ENCODE measurements at places on chromosomes 11 and 22. TPM values are rescaled to one million over a fixed set of nuclear protein-coding genes. Genes with fewer than 3 reads are reported as not detected.

- DNase-seq: no peak
Observed at GRCh38 chr11:120184946-120185705, 25.7 kb upstream of the OAF start.

DNA sequence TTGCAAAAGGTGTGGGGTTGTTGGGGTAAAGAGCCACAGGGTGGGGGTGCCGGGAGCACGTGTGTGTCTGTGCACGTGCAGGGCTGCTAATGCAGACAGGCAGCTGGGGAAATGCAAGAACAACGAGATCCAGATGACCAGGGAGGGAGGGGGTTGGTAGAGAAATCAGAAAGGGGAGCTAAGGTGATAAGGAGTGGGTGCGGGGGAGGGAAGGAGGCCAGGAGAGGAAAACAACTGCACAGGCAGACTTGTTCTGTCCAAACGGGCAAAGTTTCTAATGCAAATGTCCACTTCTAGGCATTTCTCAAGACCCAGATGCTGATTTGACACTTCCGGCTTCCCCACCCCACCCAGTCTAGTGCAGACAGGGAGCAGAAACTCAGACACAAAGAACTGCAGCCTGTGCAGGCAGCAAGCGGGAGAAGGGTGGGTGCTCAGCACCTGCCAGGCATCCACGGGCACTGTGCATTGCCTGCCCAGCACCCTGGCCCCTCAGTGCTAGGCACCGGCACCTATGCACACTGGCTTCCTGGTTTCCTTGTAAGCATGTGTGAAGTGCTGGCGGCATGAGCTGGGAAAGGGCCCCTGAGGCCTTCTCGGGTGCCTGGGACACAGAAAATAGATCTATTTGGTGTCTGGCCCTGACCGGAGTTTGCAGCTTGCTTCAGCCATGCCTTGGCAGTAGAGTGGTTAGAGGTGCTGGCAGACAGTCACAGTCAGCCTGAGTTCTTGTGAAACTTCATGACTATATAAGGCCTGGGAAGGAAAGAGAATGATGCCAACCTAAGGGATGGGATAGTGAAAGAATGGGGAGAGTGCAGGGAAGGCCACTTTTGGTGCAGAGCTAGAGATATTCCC, 220.1 kb upstream of the SORL1-AS1 start:
- DNase-seq: no peak

DNA sequence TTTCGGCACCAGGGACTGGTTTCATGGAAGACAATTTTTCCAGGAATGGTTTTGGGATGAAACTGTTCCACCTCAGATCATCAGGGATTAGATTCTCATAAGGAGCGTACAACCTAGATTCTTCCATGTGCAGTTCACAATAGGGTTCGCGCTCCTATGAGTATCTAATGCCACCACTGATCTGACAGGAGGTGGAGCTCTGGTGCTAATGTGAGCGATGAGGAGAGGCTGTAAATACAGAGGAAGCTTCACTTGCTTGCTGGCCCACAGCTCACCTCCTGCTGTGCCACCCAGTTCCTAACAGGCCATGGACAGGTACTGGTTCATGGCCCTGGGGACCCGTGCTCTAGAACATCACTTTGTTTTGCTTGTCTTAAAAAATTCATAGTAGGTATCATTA, 41.8 kb upstream of the AMPD3 start:
- DNase-seq: peak; percentile 38

DNA sequence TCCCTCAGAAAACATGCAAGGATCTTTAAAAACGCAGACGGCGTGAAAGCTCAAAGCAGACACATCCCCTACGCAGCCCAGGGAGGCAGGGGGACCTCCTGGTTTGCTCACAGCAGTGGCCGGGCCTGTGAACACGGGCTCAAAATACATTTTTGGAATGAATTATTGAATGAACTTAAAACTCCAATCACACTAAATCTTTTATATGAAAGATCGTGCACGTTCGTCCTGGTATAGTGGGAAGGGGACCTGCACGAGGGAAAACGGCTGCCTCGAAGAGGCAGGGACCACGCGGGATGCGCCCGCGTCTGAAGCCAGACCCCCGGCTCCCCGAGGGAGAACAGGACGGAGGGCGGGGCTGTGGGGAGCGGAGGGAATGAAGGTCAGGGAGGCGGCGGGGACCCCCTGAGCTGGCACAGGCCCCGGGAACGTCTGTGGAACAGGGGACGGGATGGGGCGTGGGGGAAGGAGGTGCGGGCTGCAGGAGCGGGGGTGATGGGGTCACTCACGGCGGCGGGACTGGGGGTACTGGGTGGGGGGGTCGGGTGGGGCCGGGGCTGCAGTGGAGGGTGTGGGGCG, 1.3 kb upstream of the PANX2 start:
- no peak for DNase-seq

GRCh38 chr11:93143186-93143585, 54.6 kb downstream of the SLC36A4 start:
- no peak for DNase-seq

GRCh38 chr11:68471360-68472340, 11.1 kb downstream of the PPP6R3 start:
- DNase-seq: peak; percentile 64

DNA sequence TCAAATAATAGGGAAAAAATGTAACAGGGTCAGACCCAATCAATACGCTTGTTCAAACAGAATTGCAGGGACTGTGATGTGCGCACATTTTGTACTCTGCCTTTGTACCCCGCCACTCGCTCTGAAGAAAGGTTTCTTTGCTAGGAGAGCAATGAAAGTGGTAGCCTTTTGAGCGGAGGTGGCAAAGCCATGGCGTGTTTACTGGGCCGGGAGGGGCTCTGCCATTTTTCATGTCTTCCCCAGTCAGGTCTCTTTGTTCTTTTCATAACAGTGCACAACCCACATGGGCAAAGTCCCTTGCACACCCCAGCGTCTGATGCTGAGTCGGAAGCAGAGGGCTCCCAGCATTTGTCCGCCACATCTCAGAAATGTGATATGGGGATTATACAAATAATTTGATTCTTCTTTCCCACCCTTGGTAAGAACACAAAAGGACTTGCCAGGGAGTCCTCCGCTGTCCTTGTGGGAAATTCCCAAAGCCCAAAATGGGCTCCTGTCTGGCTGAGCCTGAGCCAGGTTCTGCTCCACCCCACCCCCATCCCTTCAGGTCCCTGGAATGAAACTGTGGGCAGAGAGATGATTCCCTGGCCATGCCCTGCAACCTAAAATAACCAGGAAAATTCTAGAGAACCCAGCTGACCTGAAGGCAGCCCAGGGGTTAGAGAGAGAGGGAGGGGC, 36.6 kb downstream of the C11orf58 start:
- no peak for DNase-seq

GRCh38 chr11:75004215-75004614, 15.5 kb downstream of the NEU3 start:
- no peak for DNase-seq

- no peak for DNase-seq
Observed at GRCh38 chr11:62004473-62004872, 37.0 kb upstream of the FTH1 start.

DNA sequence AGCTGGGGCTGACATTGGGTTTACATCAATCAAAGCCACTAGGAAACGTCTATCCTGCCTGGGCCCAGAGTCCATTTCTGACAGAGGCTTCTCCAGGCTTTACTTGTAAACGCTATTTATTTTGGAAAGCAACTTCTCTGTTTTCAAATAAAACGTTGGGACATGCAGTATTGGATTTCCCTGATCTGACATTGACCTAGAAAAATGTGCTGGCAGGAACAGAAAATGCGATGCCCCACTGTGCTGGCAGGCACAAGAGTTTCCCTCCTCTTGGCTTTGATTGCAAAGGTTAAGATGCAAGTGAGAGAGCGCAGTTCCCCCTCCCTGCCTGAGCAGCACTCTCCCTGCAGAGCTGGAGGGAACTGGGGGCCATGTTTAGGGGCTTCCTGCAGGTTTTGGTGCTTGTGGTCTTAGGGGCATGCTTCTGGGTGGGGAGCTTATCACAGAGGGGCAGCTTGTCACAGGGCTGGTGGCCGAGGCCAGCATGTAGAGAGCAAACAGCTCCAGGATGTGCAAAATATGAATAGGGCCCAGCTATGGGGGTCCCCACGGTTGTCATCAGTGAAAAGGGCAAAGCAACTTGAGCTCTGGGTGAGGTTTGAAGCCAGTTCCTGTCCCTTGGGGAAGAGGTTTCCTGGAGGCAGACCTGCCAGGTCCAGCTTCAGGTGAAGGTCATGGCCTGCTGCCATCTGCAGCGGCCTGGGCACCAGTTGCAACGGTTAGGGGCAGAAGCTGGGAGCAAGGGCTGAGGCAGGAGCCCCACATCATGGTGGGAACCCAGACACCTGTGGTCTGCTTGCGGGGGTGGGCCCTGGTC, 42.3 kb upstream of the DKK3 start:
- DNase-seq: no peak

Gene MMP8
- not detected for total RNA-seq

Gene LIF
- 67.9 TPM for total RNA-seq

Gene GVQW3
- 3.8 TPM for total RNA-seq

Gene DAGLA
- 0.05 TPM for total RNA-seq

Gene KRTAP5-8
- not detected for total RNA-seq
